Motor neuron (in vitro differentiated cells): ENCODE measurements at places on chromosomes 2 and 18. TPM values are rescaled to one million over a fixed set of nuclear protein-coding genes. Genes with fewer than 3 reads are reported as not detected.

Gene ARHGAP28
- 9.9 and 25.3 TPM in 2 replicates for total RNA-seq

Gene ABCG8
- total RNA-seq, result 0.58 and 1.7 TPM in 2 replicates

Gene TMEM169
- total RNA-seq, result 31.1 and 33.3 TPM in 2 replicates

Gene TLX2
- total RNA-seq, result 1.5 and 2.0 TPM in 2 replicates

Gene AQP12A
- not detected in 2 replicates for total RNA-seq

Gene ACKR3
- 18.0 and 20.6 TPM in 2 replicates for total RNA-seq

Gene EML6
- total RNA-seq, result 3.0 and 9.6 TPM in 2 replicates

Gene GAREM2
- total RNA-seq, result 0.92 and 1.0 TPM in 2 replicates

Gene UXS1
- 35.0 and 35.5 TPM in 2 replicates for total RNA-seq

Gene TBR1
- 0.09 and 0.21 TPM in 2 replicates for total RNA-seq

Gene YES1
- 89.0 and 92.6 TPM in 2 replicates for total RNA-seq

Gene PNO1
- 35.8 and 39.9 TPM in 2 replicates for total RNA-seq

Gene TDRD15
- not detected in 2 replicates for total RNA-seq

Gene CSRNP3
- 39.1 and 43.2 TPM in 2 replicates for total RNA-seq

Gene PCARE
- total RNA-seq, result 0.04 and 1.2 TPM in 2 replicates

Gene SATB2
- total RNA-seq, result 79.5 and 81.9 TPM in 2 replicates

Gene RGPD3
- 0.49 and 0.81 TPM in 2 replicates for total RNA-seq

Gene NDC80
- total RNA-seq, result 1.5 and 2.2 TPM in 2 replicates

Gene ITGAV
- 8.3 and 8.5 TPM in 2 replicates for total RNA-seq

Gene ANKRD30BL
- total RNA-seq, result 0.06 TPM in 1 of 2 replicates, not detected in the other

Gene RTP5
- 0.15 and 0.65 TPM in 2 replicates for total RNA-seq
